ENCODE measurements at places on chromosomes 11 and 22.
A peak's percentile ranks its signal among the peaks of the same experiment; 100 is the strongest.

DNA sequence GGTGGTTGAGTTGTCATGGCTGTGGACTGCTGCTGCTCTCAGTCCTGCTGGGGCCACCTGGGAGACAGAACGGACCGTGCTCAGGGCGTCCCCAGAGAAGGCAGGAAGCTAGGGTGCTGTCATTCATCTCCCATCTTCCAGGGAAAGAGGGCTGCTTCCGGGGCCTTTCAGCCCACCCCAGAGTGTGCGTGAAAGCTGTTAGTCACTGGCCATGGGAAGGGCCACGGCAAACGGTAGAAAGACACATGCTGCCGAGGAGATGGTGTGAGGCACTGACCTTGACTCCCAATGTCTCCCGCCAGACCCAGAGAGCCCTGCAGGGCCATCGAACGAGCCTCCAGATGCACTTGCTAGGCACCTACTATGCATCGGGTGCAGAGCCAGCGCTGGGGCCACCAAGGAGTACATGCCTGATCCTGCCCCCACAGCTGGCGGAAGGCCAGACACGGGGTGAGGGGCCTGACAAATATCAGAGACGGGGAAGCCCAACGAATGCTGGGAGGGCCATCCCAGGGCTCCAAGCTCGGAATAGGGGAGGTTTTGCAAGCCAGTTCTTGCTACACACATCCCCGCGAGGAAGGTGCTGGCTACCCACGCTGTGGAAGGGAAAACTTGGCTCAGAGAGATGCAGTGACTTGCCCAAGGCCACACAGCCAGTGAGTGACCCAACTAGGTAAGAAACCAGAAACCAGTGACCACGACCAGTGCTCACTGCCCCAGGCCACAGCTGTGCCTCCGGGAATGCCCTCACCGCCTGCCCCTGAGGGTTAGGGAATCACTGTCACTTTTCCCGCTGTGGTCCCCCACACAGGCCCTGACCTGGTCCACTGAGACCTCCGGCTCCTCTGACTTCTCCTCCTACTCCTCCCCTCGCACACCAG is 10.1 kb downstream of the RAC2 start:
- no peak for DNase-seq

GRCh38 chr11:72568861-72569260 is 105.4 kb downstream of the PDE2A start:
- DNase-seq: no peak

DNA sequence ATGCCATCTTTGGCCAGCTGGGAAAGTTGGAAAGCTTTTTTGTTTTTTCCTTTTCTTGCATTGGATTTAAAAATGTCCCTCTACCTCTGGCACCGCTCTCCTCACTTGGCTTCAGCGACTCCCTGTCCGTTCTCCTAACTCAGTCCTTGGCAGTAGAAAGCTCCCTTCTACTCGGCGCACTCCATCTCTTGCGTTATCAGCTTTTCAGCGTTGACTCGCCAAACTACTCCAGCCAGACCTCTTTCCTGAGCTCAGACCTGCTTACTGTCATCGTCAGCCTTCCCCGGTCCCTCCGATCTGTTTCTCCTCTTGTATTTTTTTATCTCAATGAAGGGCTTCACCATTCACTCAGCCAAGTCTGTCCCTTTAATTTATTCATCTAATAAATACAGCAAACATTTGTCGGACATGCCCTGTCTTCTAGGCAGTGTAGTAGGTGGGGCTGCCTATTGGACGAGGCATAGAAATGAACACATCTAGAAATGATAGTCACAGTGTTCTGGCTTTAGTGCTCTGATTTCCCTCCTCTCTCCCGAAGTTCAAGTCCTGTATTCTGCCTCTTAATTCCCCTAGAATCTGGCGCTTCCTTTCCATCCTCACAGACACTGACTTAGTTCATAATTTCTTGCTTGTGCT is 839 bp downstream of the CEP164 start:
- DNase-seq: no peak

DNA sequence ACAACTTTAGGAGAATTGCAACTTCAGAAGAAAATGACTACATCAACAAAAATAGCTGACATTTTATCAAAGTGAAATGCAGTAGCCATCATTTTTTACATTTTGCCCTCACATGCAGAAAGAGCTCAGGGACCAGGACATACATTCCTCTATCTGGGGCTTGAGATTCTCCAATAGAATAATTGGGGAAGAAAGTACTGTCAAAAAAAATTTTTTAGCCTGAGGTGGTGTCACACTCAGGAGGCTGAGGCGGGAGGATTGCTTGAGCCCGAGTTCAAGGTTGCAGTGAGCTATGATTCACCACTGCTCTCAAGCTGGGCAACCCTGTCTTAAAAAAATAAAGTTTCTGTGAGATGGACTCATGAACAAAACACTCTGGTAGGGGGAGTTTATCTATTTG is 32.2 kb upstream of the DEPDC7 start:
- DNase-seq: no peak

DNA sequence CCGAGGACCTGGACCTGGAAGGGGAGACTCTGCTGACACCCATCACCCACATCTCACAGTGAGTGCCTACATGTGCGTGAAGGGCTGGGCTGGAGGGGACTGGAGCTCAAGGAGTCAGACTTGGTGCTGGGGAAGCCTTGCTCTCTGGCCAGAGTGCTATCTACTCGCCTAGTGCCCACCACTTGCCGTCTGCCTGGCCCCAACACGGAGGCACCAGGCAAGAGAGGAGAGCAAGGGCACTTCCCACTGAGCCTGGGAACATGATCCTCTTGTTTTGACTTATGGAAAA is 37.8 kb downstream of the KCNQ1OT1 start:
- DNase-seq: no peak

- no peak for DNase-seq
These were observed 27.2 kb upstream of the GLYATL1 start for GRCh38 chr11:58912124-58912523.

DNA sequence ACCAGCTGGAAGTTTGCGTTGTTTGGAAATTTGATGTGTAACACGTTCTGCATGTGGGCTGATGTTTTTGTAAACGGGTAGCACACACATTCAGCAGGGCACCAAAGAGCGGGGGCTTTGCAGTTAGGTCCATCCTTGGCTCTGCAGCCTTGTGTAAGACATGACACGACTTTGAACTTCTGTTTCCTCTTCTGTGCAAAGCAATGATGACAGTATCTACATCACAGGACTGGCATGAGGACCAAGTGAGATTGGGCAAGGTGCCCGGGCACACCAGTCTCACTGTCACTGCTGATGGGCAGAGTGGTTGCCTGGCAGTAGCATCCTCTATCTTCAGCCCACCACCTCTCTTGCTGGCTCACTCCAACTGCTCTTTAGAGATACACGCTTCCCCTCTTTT is 3.3 kb downstream of the TCN2 start:
- DNase-seq: no peak

DNA sequence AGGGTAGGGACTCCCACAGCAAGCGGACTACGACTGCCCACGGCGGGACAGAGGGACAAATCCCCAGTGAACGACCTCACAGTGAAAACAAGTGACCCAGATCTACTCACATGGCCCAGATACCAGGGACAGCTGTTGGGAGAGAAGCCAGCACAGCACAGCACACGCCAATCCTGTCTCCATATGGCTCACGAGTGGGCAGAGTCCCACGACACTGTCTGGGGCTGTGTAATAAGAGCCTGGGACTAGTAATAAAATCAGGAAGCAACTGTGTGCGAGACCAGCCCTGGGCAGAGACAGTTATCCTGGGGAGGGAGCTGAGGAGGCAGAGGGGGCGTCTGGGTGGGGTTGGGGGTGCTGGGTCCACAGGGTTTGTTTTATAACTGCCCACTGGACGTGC is 385.0 kb downstream of the CTTN start:
- DNase-seq: no peak

- no peak for DNase-seq
These were observed 161.6 kb upstream of the SESN3 start for GRCh38 chr11:95392644-95393043.

DNA sequence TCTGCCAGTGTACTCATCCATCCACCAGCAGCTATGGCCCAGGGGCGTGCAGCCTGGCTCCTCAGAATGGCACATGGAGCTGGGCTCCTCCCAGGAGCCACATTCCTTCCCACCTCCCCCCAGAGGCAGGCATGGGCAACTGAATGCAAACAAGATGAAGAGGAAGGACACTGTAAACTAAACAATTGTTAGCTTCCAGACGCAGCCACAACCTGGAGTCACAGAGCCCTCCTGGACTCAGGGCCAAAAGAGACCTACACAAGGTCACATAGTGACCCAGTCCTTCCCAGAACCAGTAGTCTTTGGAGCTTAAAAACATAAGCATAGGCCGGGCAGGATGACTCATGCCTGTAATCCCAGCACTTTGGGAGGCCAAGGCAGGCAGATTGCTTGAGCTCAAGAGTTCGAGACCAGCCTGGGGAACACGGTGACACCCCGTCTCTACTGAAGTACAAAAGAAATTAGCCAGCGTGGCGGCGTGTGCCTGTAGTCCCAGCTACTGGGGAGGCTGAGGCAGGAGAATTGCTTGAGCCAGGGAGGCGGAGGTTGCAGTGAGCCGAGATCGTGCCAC is 30.7 kb upstream of the CLDN5 start:
- DNase-seq: peak; percentile 22

GRCh38 chr22:19805821-19806212 is 45.2 kb downstream of the TBX1 start:
- DNase-seq: no peak

- DNase-seq: no peak
These were observed 227.6 kb downstream of the MN1 start for GRCh38 chr22:27574002-27574366.

DNA sequence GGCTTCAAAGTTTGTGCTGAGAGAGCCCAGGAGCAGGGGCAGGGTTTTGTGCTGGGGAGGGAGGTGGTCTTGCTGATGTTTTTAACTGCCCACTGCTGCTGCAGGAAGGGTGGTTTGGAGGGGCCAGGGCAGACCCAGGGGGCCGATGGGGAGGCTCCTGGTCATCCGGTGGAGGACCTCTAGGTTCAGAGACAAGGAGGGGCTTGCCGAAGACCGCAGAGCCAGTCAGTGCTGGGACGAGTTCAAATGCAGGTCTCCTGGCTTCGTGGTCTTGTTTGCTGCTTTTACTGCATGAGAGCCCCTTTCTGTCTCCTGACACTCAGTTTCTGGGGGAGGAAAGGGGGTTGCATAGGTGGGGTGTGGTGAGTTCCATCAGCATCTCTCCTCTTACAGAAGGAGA is 26.0 kb downstream of the CACNA1I start:
- DNase-seq: no peak

DNA sequence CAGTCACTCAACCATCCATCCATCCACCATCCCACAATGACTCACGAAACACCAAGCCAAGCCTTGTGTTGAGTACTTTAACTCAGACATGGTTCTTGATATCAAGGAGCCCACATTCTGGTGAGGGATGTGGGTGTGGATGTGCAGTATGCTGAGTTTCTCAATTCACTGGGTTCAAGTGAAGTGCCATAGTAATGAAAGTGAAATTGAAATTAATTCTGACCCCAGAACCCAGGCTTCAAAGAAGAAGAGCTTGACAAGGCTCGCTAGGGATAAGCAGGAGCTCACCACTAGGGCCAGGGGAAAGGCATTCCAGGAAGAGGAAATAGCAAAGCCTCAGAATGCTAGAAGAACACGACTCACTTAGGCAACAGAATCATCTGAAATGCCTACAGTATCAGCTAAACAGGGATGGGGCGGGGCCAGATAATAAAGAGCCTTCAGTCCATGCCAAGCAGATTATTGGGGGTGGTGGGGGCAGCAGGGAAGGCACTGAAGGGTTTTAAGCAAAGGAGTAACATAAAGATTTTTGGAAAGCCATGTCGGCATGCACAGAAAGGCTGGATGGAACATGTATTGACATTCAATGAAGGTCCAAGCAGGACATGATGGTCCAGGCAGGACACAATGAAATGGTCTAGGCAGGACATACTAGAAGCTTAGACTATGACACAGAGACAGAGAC is 37.2 kb downstream of the RTL6 start:
- no peak for DNase-seq

GRCh38 chr22:39215426-39216142 is 29.2 kb downstream of the PDGFB start:
- DNase-seq: no peak

- DNase-seq: no peak
These were observed at the start of gene OMP for GRCh38 chr11:77102246-77103210. TSS of gene OMP (plus strand) at chr11:77102840. CDS start at chr11:77102840, 0 bp downstream.

GRCh38 chr11:788953-789940 is 643 bp downstream of the CEND1 start:
- DNase-seq: no peak

GRCh38 chr11:103594283-103594682 is 442.2 kb upstream of the DDI1 start:
- no peak for DNase-seq

GRCh38 chr11:121555121-121555520 is 102.4 kb upstream of the SORL1-AS1 start:
- DNase-seq: no peak

- DNase-seq: no peak
These were observed 110.8 kb downstream of the MORC2 start for GRCh38 chr22:30857791-30858190.

DNA sequence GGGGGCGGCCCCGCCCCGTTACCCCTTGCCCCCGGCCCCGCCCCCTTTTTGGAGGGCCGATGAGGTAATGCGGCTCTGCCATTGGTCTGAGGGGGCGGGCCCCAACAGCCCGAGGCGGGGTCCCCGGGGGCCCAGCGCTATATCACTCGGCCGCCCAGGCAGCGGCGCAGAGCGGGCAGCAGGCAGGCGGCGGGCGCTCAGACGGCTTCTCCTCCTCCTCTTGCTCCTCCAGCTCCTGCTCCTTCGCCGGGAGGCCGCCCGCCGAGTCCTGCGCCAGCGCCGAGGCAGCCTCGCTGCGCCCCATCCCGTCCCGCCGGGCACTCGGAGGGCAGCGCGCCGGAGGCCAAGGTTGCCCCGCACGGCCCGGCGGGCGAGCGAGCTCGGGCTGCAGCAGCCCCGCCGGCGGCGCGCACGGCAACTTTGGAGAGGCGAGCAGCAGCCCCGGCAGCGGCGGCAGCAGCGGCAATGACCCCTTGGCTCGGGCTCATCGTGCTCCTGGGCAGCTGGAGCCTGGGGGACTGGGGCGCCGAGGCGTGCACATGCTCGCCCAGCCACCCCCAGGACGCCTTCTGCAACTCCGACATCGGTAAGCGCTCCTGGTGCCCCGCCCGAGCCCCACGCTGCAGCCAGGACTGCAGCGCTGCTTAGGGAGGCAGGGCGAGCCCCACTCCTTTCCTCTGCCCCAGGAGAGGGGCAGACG is at the start of gene TIMP3:
TSS of gene TIMP3 (plus strand) at position 169 of the 700 bp plus-strand sequence. CDS start at position 466, 297 bp downstream.
- DNase-seq: no peak

- peak; percentile 55 for DNase-seq
These were observed 46.6 kb upstream of the TCF20 start for GRCh38 chr22:42317008-42317407.

- DNase-seq: no peak
These were observed 5.7 kb downstream of the PIK3IP1 start for GRCh38 chr22:31286360-31287255.

- DNase-seq: no peak
These were observed 6.8 kb downstream of the ZDHHC8 start for GRCh38 chr22:20138417-20138738.

- DNase-seq: peak; percentile 31
These were observed 29.7 kb upstream of the TEF start for GRCh38 chr22:41352058-41352457.

- DNase-seq: no peak
These were observed 151.5 kb upstream of the LMO1 start for GRCh38 chr11:8415195-8415594.
